ENCODE measurements at places on chromosomes 1 and 21. TPM values are rescaled to one million over a fixed set of nuclear protein-coding genes. Genes with fewer than 3 reads are reported as not detected.

GRCh38 chr1:119573886-119574285 is 66.9 kb downstream of the HSD3B1 start:
- H3K4me3 ChIP-seq = no peak overlapping the region
- no peaks in the 10 kb centered on the region for H3K27me3 ChIP-seq
- no peaks in the 10 kb centered on the region for H3K36me3 ChIP-seq
- H3K4me1 ChIP-seq = peaks cover 3% of the 10 kb centered on the region
- DNase-seq = no peak

DNA sequence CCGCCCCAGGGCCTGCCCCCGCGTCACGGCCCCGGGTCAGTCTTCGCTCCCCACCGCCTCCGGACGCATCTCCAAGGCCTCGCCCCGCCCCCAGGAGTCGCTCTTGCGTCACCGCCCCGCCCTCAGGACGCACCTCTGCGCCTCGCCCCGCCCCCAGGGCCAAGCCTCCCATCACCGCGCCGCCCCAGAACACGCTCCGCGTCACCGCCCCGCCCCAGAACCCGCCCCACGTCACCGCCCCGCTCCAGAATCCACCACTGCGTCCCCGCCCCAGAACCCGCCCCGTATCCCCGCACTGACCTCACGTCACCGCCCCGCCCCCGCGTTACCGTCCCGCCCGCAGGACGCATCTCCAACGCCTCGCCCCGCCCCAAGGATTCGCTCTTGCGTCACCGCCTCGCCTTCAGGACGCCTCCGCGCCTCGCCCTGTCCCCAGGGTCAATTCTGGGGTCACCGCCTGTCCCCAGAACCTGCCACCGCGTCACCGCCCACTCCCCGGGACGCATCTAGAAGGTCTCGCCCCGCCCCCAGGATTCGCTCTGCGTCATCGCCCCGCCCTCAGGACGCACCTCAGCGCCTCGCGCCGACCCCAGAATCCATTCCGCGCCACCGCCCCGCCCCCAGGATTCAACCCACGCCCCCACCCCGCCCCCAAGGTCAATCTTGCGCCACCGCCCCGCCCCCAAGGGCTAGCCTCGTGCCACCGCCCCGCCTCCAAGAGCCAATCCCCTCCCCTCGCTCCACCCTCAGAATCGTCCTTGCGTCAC is 451 bp upstream of the CASP9 start:
- H3K4me1 ChIP-seq = no peaks in the 10 kb centered on the region
- H3K36me3 ChIP-seq = no peaks in the 10 kb centered on the region
- peak overlapping the region; percentile 96 for H3K27ac ChIP-seq
- peak overlapping the region; percentile 79 for H3K4me3 ChIP-seq
- peak; percentile 100 for DNase-seq

DNA sequence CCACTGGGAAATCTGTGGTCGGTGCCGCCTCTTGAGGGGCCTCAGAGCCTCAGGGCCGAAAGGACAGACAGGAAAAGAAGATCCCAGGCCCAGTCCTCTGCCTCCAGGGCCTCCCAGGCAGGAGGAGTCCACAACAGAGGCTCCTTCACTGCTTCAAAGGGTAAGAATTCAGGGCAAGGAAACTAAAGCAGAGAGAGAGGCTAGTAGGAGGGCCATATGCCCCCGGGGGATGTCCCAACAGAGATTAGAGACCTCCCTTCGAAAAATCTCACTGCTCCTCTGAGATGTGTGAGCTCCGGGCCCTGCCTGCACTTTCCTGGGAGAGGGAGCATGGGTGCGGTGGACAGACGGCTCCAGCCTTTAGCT is 465.9 kb downstream of the NPHP4 start:
- H3K36me3 ChIP-seq = no peaks in the 10 kb centered on the region
- no peak for DNase-seq
- H3K4me1 ChIP-seq = no peaks in the 10 kb centered on the region
- H3K27me3 ChIP-seq = no peaks in the 10 kb centered on the region
- no peak overlapping the region for H3K27ac ChIP-seq

DNA sequence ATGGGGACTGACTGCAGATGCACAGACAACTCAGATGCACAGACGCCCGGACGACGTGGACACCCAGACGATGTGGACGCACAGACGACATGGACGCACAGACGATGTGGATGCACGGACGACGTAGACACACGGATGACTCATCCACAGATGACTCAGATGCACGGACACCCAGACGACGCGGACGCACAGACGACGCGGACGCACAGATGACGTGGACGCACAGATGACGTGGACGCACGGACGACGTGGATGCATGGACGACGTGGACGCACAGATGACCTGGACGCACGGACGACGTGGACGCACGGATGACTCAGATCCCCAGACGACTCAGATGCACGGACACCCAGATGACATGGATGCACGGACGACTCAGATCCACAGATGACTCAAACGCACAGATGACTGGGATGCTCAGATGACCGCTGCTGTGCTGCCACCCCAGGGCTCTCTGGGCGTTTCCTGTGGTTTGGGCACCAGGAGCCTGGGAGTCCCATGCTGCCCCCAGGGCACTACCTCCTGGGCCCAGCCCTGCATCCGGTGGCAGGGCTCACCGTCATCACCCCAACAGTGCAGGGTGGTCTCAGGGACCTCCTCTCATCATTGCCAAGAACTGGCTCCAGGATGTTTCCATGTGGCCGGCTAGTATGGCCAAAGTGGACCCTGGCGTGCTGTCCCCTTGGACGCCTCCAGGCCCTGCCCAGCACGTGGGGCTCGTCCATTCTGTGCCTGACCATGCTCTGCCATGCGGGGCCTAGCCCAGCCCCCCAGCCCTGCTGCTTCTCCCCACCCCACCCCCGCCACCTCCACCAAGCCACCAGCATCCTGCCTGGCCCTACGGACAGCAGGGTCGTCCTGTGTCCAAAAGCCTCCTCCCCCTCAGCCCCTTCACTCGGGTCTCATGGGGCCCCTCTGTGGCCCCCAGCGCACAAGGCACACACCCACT is 14.0 kb downstream of the FAAP20 start:
- no peak overlapping the region for H3K27ac ChIP-seq
- no peak for DNase-seq
- no peak overlapping the region for H3K4me3 ChIP-seq
- no peaks in the 10 kb centered on the region for H3K4me1 ChIP-seq
- H3K27me3 ChIP-seq = no peaks in the 10 kb centered on the region

GRCh38 chr1:93604411-93604810 is 77.2 kb downstream of the BCAR3 start:
- no peak overlapping the region for H3K4me3 ChIP-seq
- H3K36me3 ChIP-seq = no peaks in the 10 kb centered on the region
- no peak overlapping the region for H3K27ac ChIP-seq
- DNase-seq = no peak

DNA sequence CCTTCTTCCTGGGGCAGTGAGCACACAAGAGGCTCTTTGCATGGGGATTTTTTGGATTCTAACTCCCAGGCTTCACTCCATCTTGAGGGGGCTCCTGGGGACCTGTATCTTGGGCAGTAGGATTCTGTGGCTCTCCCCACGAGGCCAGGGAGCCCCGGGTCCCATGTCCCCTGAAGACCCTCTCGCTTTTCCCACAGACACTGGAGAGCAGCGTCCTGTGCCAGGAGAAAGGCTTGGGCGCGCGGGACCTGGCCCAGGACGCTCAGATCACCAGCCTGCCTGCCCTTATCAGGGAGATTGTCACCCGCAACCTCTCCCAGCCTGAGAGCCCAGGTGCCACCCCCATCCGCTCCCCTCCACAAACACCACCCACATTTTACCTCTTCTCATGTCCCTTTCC is 735 bp downstream of the CROCC start:
- no peak overlapping the region for H3K27ac ChIP-seq
- peak overlapping the region; percentile 42 for H3K4me3 ChIP-seq
- peaks cover 32% of the 10 kb centered on the region for H3K4me1 ChIP-seq
- DNase-seq = no peak
- H3K27me3 ChIP-seq = no peaks in the 10 kb centered on the region

GRCh38 chr1:176374967-176375569 is 87.9 kb upstream of the PAPPA2 start:
- H3K4me1 ChIP-seq = no peaks in the 10 kb centered on the region
- no peaks in the 10 kb centered on the region for H3K36me3 ChIP-seq

- H3K27ac ChIP-seq = no peak overlapping the region
- DNase-seq = no peak
- no peaks in the 10 kb centered on the region for H3K27me3 ChIP-seq
- no peaks in the 10 kb centered on the region for H3K36me3 ChIP-seq
- H3K4me1 ChIP-seq = no peaks in the 10 kb centered on the region
- peak overlapping the region; percentile 79 for H3K4me3 ChIP-seq
Measured at GRCh38 chr1:52727114-52727586, 897 bp downstream of the ZYG11B start.

DHRS3 gene
- total RNA-seq = 37.8 TPM

AMY1B gene
- total RNA-seq = not detected

MROH9 gene
- not detected for total RNA-seq

UBXN10 gene
- 0.44 TPM for total RNA-seq

LRRC38 gene
- total RNA-seq = 0.63 TPM

SELP gene
- not detected for total RNA-seq

NUDT4B gene
- not detected for total RNA-seq

INSRR gene
- total RNA-seq = not detected
